Effector CD8-positive, alpha-beta T cell (primary cell): ENCODE measurements at places on chromosomes 3 and 15.

- no peak for DNase-seq
Observed at GRCh38 chr3:160041465-160041864, 52.8 kb downstream of the IL12A start.

GRCh38 chr3:18389108-18389733 is 35.9 kb downstream of the SATB1 start:
- no peak for DNase-seq

- no peak for DNase-seq
Observed at GRCh38 chr15:85155360-85155759, 173.7 kb downstream of the PDE8A start.

- DNase-seq = no peak
Observed at GRCh38 chr15:43511012-43511885, 6.2 kb upstream of the MAP1A start.

- DNase-seq = no peak
Observed at GRCh38 chr3:143171141-143171980, 51.8 kb downstream of the CHST2 start.
